Left renal pelvis (tissue), 4 donors: ENCODE measurements at places on chromosomes 5 and 9.

DNA sequence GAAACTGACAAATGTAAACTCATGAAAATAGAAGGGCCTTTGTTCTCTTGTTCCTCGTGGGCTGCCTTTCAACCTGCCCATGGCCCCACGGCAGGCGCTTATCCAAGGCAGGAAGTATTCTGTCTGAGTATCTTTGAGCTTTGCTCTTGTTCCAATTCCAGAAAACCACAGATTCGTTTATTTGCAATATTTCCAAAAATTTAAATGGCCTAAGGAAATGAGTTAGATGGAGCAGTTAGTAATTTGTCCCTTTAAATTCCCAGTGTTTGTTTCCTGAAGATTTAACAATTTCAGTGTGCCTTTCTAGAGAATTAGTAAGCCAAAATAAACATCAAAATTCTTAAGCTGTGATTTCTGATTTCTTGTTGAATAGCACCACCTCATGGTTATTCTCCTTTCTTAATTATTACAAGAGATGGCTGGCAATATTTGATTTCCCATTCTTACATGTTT, 299.4 kb upstream of the RASA1 start:
- DNase-seq, result peak; percentile 8

DNA sequence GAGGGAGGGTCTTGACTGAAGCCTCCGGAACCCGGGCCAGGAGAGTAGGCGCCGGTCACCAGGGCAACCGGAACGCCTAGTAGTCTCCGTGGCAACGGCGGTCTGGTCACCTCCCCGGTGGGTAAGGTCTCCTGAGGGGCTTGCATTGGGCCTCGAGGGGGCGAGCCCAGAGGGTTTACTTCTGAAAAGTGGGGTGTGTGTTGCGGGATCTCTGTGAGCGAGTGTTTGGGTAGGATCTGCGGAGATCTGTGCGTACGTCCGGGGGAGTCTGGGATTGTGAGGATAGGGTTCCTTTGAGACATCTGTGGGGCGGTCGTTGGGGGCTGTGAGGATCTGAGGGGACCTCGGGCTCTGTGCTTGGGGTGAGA, at the start of gene FAM221B:
Gene FAM221B (minus strand): TSS at position 17 of the 368 bp plus-strand sequence. CDS start 2,571 bp downstream, outside the sequence.
- DNase-seq, result no peak

- no peak for DNase-seq
Measured at GRCh38 chr9:113475992-113476391, 12.5 kb downstream of the RGS3 start.

DNA sequence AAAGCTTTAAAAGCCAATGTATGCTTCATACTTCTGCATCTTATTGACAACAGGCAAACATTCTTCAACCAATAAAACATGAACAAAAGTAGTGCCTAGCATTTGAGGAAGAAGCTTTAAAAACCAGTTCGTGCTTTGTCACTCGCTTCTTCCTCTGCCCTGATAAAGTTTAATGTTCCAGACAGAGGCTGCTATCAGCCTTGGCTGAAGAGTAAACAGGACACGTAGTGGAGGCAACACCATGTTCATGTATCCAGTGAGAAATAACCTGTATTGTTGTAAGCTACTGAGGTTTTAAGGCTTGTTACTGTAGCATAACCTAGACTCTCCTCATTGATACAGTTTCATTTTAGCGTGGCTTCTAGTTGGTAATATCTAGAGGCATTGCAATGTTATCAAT, 3.2 kb upstream of the FUBP3 start:
- DNase-seq, result no peak

GRCh38 chr5:82058710-82059109, 86.9 kb downstream of the ATG10 start:
- no peak for DNase-seq

GRCh38 chr9:111915425-111915758, 18.8 kb downstream of the UGCG start:
- DNase-seq, result no peak

DNA sequence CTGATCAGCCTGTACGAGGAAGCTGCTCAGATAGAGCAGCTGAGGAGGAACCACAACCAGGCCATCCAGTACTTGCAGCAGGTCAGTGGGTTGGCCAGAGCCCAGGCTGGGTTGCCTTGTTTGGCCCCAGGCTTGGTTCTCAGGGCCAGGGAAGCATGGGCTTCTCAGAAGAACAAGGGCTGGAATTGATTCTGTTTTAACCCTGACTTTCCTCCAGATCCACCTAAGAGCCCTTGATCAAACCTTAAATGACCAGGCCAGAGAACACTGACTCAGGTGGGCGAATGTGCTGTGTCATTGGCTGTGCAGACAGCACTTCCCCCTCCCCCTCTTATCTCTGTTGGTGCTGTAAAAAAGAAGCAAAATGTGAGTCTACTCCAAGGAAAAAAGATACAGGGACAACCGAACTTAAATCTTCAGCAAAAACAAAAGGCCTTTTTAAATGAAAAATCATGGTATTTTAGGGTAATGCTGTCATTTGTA, 28.1 kb downstream of the TTC23L start:
- DNase-seq, result no peak

DNA sequence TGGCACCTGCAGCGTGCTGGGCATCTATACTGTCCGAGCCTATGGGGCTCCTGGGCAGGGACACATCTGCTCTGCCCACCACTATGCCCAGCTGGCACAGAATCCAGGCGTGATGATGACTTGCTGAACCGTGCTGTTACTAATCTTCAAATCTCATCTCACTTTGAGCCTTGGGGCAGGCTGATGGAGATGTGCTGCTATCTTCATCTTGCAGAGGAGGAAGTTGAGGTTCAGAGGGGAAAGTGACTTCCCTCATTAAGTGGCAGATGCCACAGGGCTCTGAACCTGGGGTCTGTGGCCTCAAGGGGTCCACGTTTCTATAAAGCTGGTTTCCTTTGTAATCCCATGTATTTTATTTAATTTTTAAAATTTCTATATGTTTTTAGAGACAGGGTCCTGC, 4.7 kb downstream of the SLC2A6 start:
- DNase-seq, result no peak

DNA sequence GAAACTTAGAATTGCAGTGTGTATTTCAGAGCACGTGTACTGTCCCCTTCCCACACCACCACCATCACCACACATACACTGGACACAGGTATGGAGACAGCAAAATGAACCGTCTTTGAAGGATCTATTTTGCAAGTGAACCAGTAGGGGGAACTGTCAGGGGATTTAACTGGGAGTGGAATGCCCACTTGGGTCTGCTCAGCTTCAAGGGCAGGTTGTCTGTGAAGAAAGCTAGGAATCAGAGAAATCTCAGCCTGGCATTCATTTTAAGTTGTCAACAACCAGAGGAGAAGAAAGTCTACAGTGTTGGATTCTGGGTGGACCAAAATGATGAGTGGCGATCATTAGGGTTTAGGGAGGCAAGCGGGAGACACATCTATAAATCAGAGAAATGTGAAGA, 147.0 kb downstream of the DCP2 start:
- DNase-seq, result peak; percentile 32

DNA sequence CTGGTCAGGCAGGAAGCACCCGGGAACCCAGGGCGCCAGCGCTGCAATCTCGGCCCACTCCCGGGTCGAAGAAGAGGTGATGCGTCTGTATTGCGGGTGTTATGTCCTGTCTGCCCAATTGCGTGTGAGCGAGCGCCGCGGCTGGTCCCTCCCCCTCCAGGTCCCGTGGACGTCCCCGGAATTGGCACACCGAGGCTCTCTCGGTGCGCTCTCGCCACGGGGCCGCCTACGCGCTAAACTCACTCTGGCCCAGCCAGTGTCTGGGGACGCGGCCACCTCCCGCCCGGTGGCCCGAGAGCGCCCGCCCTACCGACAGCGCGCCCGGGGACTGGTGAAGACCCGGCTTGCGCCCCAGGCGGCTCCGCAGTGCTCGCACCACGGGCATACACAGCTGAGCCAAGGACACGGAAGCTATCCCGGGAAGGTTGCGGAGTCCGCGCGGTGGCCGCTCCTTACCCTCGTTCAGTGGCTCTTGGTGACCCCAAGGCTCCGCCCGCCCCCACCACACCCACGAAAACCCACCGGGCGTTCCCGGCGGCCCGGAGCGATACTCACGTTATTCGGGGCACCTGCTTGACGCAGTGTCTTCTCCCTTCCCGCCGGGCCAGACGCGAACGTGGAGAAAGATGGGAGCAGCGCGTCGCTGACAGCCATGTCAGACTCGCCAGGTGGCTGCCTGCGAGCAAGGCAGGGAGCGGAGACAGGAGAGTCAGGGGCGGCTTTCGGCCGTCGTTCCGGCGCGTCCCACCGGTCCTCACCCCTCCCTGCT, 1.0 kb downstream of the KLF4 start:
- no peak for DNase-seq

- DNase-seq, result no peak
Measured at GRCh38 chr9:31597977-31598376, 786.5 kb upstream of the ACO1 start.

- DNase-seq, result no peak
Measured at GRCh38 chr5:160088805-160089204, 30.4 kb downstream of the PWWP2A start.

DNA sequence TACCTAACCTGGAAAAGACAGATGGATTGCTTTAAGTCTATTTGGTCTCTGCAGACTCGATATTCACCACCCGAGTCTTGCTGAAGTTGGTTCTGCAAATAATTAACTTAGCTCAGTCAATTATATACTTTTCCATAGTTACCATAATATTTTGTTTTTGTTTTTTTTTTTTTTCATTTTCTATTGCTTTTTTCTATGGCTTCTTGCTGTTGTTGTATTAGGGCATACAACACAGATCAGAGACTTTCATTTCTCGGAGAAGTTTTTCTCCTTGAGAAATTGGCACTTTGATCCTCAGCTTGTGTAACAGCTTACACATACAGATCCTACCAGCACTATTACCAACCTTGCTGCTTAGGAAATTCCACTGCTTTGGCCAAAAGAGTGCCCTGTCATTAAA, 88.0 kb downstream of the GPR21 start:
- DNase-seq, result no peak

DNA sequence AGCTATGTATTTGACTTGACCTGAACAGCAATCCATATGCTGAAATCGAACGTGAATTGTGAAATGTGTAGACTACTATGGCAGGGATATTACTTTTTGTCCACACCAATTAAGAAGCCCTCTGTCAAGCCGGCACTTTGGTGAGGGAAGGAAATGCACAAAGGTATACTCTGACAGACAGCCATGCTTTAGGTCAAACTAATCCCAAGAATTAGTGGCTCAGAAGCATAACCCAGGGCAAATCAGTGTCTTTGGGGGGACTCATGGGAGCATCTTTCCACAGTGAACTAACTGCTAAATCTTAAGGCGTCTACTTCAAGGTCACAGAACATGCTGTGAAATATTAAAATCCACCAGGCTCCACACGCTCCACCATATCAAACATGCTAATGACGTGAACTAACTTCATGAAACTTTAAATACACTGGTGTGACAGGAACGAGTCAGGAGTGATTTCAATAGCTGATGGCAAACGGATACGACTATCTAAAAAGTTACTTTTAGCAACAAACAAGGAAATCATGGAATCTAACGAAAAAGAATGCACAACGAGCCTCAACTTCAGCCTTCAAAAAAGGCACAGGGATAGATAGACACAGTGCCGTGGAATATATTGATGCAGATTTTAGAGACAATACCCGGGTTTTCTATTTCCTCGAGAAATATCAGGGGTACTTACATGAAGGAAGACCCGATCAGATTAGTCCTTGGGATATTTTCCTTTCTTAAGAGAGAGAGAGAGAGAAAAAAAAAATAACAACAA, 527 bp downstream of the MEF2C start:
- DNase-seq, result no peak

- DNase-seq, result no peak
Measured at GRCh38 chr5:115855959-115856358, 14.2 kb downstream of the AP3S1 start.
